ENCODE measurements at places on chromosomes 16 and 17. TPM values are rescaled to one million over a fixed set of nuclear protein-coding genes. Genes with fewer than 3 reads are reported as not detected.

The MFSD11 gene
- 38.6 TPM for total RNA-seq

DNA sequence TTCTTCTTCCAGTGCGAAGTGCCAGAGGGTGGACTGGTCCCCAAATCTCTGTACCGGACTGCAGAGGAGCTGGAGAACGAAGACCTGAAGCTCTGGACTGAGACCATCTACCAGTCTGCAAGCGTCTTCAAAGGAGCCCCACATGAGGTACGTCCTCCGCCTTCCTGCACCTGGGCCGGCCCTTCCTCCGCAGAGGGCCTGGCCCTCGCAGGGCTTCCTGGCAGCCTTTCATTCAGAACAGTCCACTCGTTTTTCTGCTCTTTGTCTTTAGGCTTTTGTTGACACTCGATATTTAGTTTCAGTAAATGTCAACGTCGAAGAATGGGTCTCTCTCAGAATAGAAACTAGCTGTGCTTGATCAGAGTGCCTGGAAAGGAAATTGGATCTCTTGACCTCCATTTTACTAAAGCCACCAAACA, 68.6 kb downstream of the SEC14L1 start:
- peak; percentile 29 for DNase-seq

- DNase-seq = peak; percentile 53
Observed at GRCh38 chr17:72173499-72174116, 52.8 kb downstream of the SOX9 start.

GRCh38 chr17:3970668-3971067, 6.4 kb upstream of the ATP2A3 start:
- DNase-seq = no peak

DNA sequence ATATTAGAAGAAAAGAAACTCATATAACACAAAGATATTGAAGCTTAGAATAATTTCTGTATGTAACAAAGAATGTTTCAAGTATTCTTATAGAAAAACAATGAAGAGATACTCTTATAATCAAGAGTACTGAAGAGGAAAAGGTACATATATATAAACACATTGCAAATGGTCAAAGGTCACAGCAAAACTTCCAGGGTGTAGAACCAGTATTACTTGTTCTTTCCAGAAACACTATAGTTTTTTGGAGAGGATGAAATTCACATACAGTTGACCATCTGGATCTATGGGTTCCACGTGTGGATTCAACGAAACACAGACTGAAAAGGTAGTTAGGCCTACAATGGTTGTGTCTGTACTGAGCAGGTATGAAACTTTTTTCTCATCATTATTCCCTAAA, 22.6 kb downstream of the PRPSAP1 start:
- DNase-seq = no peak

- no peak for DNase-seq
Observed at GRCh38 chr17:62179525-62180161, 114.6 kb upstream of the MED13 start.

- no peak for DNase-seq
Observed at GRCh38 chr17:73827627-73828291, 183.5 kb upstream of the SDK2 start.

Data from muscle of leg (tissue), 16 donors.